ENCODE measurements at places on chromosomes 6 and 20.
A peak's percentile ranks its signal among the peaks of the same experiment; 100 is the strongest.

GRCh38 chr6:10136636-10137035 is 278.2 kb downstream of the TFAP2A start:
- DNase-seq, result no peak

DNA sequence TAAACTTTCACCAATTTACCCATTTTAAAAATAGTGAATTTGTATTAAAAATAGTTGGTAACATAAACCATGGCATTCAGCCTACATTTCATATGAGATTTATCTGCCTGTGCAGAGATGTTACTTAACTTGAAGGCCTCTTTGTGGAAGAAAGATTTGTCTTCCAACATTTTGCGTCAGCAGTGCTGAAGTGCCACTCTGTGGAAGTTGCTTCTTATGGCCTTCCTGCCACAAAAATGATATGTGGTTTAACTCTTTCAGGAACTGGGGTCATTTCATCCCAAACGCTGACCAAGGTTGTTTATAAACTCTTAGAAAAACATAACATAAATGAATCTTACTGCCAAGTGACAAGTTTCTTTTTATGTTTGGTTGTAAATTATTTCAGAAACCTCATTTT is 246.8 kb downstream of the ARID1B start:
- no peak for DNase-seq

DNA sequence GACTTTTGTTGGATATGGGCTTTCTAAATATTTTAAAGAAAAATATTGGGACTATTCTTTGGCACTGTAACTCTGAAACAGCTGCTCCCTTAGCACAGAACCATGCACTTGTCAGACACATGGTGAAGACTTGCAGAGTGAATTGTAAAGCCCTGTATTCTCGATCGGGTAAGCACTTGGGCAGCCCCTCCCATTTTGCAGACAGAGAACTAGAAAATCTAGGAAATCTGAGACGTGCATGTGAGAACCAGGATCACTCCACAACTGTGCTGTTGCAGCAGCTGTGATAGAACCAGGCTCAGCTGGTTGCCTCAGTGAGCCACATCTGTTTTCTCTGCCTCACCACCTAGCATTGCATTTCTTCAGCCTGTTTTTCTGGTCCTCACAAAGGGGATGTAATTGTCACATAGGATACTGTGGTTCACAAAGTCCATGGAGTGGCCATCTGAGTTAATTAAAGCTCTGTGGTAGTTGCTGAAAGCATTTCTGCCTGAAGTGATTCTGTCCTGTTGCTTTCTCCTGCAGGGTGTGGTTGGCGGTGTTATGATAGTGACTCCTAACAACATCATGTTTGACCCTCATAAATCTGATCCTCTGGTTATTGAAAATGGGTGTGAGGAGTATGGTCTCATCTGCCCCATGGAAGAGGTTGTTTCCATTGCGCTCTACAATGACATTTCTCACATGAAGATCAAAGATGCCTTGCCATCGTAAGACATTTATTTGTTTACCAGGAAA is 71.8 kb upstream of the HINT3 start:
- DNase-seq, result no peak

GRCh38 chr20:49985617-49986016 is 2.8 kb downstream of the SNAI1 start:
- DNase-seq, result no peak

GRCh38 chr6:36350082-36350481 is 13.4 kb upstream of the BNIP5 start:
- no peak for DNase-seq

DNA sequence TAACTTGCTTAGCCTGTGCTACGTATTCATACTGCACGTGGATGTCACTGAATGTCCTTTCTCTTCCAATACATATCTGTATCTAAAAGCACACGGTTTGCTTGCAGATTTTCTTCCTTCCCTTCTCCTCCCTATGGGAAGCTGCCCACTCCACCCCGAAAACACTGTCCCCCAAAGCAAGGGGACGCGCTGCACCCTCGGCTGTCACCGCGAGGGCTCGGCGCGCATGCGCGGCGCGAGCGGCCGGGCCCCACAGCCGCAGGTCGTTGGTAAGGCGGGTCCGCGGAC is 659 bp downstream of the TMX4 start:
- DNase-seq, result peak; percentile 34

- DNase-seq, result no peak
Measured at GRCh38 chr6:17719323-17720041, 12.8 kb upstream of the NUP153 start.

DNA sequence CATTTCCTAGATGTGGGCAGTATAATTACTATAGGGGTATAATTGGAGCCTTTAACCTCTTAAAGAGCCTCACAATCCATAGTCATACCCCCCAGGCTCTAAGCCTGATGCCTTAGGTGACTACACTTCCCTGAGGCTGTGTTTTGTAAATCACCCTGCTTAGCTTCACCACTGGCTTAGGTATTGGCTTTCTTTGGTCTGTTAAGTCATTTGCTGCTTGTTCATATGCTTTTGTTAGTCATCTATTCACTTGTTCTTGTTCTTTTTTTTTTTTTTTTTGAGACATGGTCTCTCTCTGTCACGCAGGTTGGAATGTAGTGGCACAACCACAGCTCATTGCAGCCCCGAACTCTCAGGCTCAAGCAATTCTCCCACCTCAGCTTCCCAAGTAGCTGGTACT is 26.7 kb downstream of the KAT14 start:
- no peak for DNase-seq

DNA sequence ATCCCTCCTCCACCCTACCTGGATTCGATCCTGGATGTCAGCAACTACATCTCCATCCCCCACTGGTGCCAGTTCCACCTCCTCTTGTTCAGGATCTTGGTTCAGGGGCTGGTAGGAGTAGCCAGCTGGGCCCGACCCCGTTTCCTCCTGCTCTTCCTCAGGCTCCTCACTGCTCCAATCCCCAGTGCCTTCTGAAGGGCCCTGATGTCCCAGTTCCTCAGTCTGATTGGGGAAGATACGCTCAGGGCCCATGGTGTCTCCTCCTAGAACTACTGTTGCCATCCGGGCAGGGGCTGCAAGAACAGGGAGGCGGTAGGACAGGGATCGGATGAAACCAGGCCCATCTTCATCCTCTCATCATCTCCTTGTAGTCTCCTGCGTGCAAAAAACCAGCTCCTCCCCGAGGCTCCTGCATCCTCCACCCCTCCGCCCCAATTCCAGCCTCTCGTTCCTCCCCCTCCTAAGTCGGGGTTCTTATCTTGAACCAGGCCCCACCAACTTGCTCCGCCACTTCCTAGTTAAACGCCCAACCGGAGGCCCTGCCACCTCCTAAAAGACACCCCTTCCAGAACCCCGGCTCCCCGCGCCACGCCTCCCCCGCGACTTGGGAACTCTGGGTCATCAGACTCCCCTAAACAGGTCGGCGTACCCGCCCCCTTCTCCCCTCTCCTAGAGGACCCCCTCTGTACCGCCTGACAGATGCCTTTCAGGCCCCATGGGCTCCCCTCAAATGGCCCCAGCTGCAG is 476 bp downstream of the MEA1 start:
- DNase-seq, result no peak

DNA sequence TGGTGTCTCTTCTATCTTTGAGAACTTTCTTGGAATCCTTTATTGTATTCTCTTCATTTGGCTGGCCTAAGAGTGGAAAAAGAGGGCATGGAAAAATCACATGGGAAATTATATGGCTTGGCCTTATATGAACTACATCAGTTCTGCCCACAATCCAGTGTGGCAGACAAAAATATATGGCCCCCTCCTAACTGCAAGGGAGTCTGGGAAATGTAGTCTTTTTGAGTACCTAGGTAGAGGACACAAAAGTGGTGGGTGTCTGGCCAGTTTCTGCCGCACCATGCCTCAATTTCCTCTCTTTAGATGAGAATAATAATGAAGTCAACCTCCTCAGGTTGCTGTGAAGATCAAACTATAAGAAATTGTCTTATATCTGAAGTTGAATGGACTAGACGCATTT is 109.3 kb downstream of the SCP2D1 start:
- no peak for DNase-seq

DNA sequence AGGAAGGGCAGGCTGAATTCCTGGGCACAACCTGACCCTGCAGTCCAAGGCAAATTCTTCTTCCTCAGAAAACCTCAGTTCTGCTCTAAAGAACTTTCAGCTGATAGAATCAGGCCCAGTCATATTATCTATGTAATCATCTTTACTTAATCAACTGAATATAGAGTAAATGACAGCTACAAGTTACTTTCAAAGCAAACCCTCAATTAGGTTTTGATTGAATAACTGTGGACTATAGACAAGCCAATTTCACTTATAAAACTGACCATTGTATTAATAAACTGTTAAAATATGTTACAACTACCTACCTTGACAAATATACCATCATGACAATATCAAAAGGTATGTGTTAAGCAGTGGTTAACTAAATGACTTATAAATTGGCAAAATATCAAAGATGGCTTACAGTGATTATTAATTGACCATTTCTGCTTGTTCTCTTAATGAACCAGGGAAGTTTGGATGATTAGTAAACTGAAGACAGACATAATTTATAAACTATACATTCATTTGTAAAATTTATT is 46.1 kb upstream of the ADGRF5 start:
- DNase-seq, result no peak

DNA sequence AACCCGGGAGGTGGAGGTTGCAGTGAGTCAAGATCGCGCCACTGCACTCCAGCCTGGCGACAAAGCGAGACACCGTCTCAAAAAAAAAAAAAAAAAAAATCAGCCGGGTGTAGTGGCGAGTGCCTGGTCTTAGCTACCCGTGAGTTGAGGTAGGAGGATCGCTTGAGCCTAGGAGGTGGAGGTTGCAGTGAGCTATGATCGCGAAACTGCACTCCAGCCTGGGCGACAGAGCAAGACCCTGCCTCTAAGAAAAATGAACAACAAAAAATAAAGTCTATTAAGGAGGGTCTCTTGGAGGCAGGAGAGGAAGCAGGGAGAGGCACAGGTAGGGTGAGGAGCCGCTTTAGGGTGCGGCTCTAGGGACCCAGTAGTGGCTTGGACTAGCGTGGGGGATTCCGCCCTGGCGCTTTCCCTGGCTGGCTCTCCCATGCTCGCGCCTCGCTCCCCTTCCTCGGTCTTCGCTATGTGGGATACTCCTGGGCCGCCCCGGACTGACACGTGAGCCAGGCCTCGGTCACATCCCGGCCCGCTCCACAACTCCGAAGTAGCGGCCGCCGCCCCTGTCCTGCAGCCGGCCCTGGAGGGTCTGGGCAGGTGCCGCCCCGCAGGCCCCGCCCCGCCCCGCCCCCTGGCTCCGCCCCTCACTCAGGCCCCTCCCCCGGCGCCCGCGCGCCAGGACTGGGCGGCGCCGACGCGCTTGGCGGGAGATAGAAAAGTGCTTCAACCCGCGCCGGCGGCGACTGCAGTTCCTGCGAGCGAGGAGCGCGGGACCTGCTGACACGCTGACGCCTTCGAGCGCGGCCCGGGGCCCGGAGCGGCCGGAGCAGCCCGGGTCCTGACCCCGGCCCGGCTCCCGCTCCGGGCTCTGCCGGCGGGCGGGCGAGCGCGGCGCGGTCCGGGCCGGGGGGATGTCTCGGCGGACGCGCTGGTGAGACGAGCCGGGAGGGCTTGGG is at the start of gene MYBL2:
TSS of gene MYBL2 (plus strand) at position 739 of the 953 bp plus-strand sequence. CDS start at position 909, 170 bp downstream.
- DNase-seq, result peak; percentile 28

DNA sequence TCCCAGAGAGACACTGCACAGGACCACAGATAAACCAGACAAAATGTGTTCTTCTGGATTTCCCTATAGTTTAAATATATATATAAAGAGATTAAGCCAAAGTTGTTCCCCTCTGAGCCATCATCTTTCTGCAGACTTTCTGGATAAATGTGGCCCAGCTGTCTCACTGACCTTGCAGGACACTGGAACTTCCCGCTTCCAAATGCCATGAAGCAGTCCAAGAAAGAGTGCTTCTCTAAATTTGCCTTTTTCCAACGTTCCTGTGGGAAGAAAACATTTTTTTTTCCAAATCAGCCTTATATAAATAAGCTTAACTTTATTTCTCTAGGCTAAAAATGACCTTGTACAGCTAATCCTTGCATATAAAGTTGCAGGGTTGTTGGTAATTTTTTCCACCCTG is 65.7 kb downstream of the CYP39A1 start:
- DNase-seq, result no peak

DNA sequence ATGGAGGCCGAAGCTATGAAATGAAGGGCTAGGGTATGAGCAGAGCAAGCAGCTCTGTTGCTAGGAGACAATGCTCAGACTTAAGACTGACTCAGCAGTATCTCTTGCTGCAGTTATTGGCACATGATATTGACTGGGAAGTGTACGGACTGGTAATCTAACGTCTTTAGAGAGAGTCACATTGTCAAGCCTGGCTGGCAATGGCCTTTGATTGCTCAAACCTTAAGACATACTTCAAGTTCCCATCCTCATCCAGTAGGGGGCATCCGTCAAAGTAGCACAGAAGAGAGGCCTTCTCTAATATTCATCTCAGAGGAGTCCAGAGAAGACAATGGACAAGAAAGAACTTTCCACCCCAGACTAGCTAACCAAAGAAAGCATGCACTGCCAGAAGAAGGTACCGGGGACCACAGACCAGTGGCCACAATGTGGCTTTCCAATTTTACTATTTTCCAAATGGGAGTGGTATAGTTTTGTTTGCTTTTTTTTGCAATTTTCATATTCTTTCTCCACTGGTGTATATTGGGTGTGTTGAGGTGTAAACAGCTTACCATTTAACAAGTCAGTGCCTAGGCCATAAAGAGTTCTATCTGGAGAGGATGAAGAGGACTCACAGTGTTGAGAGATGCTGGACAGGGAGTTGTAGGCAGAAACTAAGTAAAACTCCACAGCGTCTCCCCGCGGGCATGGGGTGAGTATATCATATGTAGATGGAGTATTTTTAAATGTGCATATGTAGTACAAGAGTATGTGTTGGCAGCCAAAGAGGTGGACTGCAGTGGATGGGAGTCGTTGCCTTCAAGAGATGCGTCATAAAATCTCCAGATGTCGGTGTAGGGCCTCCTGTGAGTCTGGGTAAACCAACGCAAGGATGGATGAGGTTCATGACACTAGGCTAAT is 36.7 kb downstream of the LRFN2 start:
- DNase-seq, result no peak

- DNase-seq, result no peak
Measured at GRCh38 chr6:92259171-92259570, 1160.2 kb downstream of the EPHA7 start.

- no peak for DNase-seq
Measured at GRCh38 chr20:35709259-35709658, 10.1 kb downstream of the ROMO1 start.

DNA sequence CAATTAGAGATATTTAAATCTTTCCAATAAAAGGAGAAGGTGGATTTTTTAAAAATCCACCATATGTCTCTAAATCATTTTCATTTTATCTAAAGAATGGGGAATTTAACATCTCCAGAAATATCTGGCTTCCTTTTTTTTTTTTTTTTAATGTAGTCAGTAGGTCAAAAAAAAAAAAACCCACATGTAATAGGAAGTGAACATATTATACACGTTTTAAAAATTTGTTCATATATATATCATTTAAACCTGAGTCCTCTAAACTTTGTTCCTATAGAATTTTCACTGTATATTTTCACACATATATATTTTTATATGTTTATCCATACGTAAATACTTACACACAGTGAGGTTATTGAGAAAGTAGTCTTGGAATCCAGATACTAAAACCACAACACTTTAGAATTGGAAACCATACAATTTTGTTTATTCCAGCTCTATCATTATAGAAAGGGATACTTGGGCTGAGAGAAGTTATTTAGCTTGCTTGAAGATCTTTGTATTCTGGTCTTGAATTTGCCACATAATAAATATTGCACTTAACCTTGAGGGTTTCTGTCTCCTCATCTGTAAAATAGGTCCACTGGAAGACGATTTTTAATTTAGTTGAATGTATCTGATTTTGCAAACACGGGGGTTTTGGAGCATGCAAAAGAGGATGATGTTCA is 62.1 kb upstream of the ZNF217 start:
- DNase-seq, result no peak
